ENCODE measurements at places on chromosomes 3 and 15. TPM values are rescaled to one million over a fixed set of nuclear protein-coding genes. Genes with fewer than 3 reads are reported as not detected.

Gene CFAP100
- not detected for total RNA-seq

Gene LRIG1
- total RNA-seq = 31.2 TPM

Gene MRPL47
- total RNA-seq = 28.1 TPM

Gene SLC28A2
- not detected for total RNA-seq

Gene RBM15B
- 29.4 TPM for total RNA-seq

Gene GXYLT2
- total RNA-seq = 4.8 TPM

Gene TNNC1
- total RNA-seq = not detected

Gene SI
- total RNA-seq = not detected

Data from glomerular endothelial cell (primary cell).